ENCODE measurements at places on chromosomes 2 and 18.

- no peak for DNase-seq
Observed at GRCh38 chr2:175707322-175707721, 294.7 kb downstream of the LNPK start.

DNA sequence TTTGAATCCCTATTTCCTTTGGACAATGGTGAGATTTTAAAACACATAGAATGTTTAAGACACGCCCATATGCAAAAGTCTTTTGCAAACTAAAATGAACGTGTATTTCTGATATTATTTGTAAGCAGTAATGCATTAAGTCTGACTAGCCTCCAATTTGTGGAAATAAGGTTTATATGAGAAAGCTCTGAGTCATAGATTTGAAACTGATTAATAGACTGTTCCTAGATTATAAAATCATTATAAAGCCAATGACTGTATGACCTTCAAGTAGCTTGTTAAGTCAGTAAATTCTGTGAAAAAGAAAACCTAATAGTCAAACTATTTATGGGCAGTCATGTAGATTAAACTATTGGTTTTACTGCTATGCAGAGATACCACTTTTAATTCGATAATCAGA is 12.8 kb upstream of the EFEMP1 start:
- DNase-seq, result no peak

DNA sequence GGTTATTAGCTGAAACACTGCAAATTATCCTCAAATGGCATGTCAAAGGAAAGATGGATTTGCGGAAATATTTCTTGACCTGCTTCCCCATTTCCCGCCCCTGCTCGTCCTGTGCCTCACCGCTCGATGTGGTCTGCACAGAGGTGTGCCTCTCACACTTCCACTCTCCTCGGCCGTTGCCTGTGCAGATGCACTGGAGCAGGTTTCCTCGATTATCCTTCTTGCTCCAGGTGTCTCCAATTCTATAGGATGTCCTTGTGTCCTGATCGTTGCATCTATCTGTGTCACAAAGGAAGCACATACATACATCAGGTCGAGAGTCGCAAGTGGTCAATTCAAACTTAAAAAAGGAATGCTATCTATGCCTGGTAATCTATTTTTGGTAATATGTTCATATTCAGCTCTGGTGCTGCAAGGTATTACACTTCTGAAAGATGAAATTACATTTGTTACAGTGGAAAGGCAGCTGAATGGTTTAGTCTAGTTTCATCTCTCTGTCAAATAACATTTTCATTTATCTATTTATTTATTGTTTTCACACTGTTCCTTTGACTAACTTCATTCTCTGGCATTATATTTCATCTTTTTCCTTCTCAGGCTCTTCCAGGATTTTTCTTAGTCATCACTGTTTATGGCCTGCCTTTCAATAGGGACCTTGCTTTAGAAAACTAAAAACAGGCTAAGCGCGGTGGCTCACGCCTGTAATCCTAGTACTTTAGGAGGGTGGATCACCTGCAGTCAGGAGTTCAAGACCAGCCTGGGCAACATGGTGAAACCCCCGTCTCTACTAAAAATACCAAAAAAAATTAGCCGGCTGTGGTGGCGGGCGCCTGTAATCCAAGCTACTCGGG is 7.6 kb downstream of the FN1 start:
- DNase-seq, result no peak

DNA sequence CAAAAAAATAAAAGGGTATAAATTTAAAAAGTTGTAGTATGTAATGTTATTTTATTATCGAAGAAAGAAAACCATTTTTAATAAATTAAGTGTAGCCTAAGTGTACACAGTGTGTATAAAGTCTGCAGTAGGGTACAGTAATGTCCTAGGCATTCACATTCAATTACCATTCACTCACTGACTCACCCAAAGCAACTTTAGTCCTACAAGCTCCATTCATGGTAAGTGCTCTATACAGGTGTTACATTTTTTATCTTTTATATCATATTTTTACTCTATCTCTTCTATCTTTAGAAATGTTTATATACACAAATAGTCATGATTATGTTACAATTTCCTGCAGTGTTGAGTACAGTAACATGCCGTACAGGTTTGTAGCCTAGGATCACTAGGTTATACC is 59.5 kb downstream of the RABL2A start:
- DNase-seq, result no peak

GRCh38 chr2:16725549-16725948 is 59.9 kb upstream of the CYRIA start:
- no peak for DNase-seq

DNA sequence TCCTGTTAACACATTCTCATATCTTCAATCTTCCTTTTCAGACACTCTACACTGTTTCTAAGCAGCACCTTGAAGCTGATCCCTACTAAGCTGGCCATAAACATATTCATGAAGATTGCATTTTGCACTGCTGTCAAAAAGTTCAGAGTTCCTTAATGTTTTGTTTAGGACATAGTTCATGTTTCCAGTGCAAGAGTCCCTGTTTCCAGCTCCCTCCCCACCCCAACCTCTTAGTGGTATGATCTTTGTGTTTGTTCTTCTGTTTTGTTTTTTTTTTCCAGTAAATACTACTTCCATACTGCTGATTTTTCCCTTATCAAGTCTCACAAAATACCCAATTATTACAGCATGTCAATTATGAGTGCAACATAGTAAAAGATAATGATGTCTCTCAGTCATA is 4.1 kb upstream of the SLC40A1 start:
- no peak for DNase-seq
